ENCODE measurements at places on chromosomes 6 and 20. TPM values are rescaled to one million over a fixed set of nuclear protein-coding genes. Genes with fewer than 3 reads are reported as not detected.

GRCh38 chr6:137910843-137911456 is 43.9 kb downstream of the TNFAIP3 start:
- no peak overlapping the region for H3K27ac ChIP-seq
- H3K36me3 ChIP-seq, result no peaks in the 10 kb centered on the region
- no peaks in the 10 kb centered on the region for H3K27me3 ChIP-seq
- DNase-seq, result no peak
- H3K4me3 ChIP-seq, result no peak overlapping the region
- no peaks in the 10 kb centered on the region for H3K4me1 ChIP-seq

DNA sequence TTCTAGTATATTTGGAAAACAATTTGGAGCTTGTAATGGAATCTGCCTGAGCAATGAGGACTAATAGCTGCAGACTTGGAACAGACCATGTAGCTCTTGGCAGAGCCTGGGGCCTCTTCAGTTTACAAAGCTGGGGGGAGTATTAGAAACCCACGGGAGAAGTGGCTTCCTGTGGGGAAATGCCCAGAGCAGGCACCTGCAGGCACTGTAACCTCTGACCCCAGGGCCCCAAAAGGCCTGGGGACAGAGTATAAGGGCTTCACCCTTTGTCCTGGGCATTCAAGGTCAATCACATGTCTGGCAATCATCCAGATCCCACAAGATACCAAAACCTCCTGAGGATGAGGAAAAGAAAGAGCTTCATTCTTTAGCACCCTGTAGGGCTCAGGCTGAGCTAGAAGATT is 19.4 kb downstream of the PKIG start:
- H3K4me3 ChIP-seq, result no peak overlapping the region
- no peak for DNase-seq
- no peaks in the 10 kb centered on the region for H3K36me3 ChIP-seq
- no peak overlapping the region for H3K27ac ChIP-seq
- H3K4me1 ChIP-seq, result peaks cover 7% of the 10 kb centered on the region
- no peaks in the 10 kb centered on the region for H3K27me3 ChIP-seq

Gene HLA-DPA1
- 41.6 TPM for polyA plus RNA-seq

Gene IYD
- not detected for polyA plus RNA-seq

Gene TCF15
- not detected for polyA plus RNA-seq

GRCh38 chr6:36149476-36149875 is 19.2 kb downstream of the MAPK13 start:
- no peak overlapping the region for H3K4me3 ChIP-seq
- DNase-seq, result no peak
- H3K36me3 ChIP-seq, result no peaks in the 10 kb centered on the region
- peaks cover 29% of the 10 kb centered on the region for H3K4me1 ChIP-seq
- H3K27me3 ChIP-seq, result no peaks in the 10 kb centered on the region

DNA sequence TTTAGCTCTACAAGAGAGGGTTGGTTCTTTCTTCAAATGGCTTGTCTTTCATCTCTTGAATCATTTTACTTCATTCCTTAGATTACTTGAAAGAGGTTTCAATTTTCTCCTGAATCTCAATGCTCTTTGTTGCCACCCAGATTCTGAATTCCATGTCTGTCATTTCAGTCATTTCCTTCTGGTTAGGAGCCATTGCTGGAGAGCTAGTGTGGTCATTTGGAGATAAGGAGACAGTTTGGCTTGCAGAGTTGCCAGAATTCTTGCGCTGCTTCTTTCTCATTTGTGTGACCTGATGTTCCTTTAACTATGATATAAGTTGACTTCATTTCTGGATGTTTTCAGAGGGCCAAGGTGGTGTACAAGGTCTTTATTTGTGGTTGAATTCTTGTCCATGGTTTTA is 157.8 kb downstream of the SLC22A3 start:
- no peak overlapping the region for H3K4me3 ChIP-seq
- no peaks in the 10 kb centered on the region for H3K4me1 ChIP-seq
- no peaks in the 10 kb centered on the region for H3K36me3 ChIP-seq
- no peaks in the 10 kb centered on the region for H3K27me3 ChIP-seq
- no peak for DNase-seq
- H3K27ac ChIP-seq, result no peak overlapping the region

- no peak overlapping the region for H3K27ac ChIP-seq
- no peak for DNase-seq
- no peak overlapping the region for H3K4me3 ChIP-seq
- H3K4me1 ChIP-seq, result peaks cover 6% of the 10 kb centered on the region
Observed at GRCh38 chr6:149220882-149221773, 96.4 kb upstream of the TAB2 start.

DNA sequence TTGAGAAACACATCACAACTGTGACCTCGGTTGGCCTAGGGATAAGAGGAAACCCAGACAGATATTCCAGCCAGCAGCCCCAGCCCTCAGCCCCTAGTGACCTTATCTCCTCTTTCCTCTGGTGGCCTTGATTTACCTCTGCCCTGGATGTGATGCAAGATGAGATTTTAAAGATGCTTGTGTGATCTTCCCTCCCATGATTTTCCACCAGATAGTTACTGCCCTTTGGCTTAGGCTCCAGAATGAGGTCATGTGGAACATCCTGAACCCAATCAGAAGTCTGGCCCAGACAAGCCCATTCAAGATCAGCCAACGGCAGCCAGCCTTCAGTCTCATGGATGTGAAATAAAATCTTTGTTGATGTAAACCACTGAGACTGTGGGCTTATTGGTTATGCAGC is 104.0 kb downstream of the BANF2 start:
- no peak overlapping the region for H3K4me3 ChIP-seq
- H3K36me3 ChIP-seq, result no peaks in the 10 kb centered on the region
- DNase-seq, result no peak

Gene HUS1B
- 2.3 TPM for polyA plus RNA-seq

Gene ATP9A
- 0.14 TPM for polyA plus RNA-seq

DNA sequence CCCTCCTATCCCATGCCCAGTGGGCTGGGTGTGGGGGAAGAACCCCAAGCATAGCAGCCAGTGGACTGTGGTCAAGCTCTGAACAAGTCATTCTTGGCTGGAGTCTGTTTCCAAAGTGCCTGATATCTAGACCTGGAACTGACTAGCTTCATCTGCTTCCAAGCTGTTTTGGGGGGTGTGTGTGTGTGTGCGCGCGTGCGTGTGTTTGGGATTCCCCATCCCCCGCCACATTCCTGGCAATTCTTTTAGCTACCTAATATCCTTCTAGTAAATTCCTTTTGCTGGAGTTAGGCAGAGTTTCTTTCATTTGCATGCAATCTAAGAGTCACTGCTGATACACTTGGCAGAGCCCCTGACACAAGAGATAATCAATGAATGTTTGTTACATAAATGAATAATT is 7.8 kb downstream of the PAK5 start:
- H3K27ac ChIP-seq, result no peak overlapping the region
- H3K4me1 ChIP-seq, result no peaks in the 10 kb centered on the region
- H3K27me3 ChIP-seq, result no peaks in the 10 kb centered on the region

GRCh38 chr6:15274692-15275387 is 29.0 kb downstream of the JARID2 start:
- DNase-seq, result no peak
- H3K4me1 ChIP-seq, result peaks cover 19% of the 10 kb centered on the region
